ENCODE measurements at places on chromosomes 11 and 22.

DNA sequence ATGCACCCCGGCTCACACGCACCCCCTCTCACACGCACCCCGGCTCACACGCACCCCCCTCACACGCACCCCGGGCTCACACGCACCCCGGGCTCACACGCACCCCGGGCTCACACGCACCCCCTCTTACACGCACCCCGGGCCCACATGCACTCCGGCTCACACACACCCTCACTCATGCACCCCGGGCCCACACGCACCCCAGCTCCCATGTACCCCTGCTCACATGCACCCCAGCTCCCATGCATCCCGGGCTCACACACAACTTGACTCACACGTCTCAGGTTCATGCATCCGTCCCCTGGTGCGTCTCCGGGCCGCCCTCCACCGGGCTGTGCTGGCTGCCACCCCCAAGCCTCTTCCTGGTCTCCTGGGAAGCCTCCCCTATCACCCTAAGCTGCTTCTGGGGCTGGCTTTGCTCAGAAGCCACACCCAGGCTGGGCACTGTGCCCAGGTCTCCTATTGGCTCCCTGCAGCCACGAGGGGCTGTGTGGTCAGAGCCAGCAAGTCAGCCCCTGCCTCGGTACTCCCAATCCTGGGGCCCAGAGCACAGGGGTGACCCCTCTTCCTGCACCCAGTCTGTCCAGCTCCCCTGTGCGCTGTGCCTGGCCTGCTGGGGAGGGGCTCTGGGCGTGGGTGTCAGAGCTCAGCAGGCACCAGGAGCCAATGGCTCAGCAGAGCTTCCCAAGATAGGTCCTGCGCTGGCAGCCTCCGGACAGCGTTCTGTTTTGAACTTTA, 16.9 kb downstream of the TSPAN4 start:
- peak; percentile 73 for DNase-seq

- DNase-seq = no peak
Observed at GRCh38 chr11:92130421-92130831, 94.2 kb upstream of the FAT3 start.

DNA sequence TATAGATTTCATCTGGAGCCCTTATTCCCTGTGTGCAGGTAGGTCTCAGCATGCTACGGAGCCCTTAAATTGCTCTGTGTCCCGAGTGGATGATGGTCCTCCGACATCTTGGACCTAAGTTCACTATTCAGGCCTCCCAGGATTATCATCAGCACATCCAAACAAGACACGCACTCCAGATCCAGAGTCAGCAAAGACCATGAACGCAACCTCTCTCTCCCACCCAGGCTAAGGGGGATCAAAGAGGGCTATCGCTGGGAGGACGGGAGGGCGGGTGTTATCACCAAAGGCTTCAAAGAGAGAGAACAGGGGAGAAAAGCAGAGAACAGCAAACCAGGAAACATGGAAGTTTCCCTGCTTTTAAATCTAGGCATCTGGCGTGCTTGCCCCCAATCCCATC, 659.4 kb downstream of the TBC1D22A start:
- no peak for DNase-seq

DNA sequence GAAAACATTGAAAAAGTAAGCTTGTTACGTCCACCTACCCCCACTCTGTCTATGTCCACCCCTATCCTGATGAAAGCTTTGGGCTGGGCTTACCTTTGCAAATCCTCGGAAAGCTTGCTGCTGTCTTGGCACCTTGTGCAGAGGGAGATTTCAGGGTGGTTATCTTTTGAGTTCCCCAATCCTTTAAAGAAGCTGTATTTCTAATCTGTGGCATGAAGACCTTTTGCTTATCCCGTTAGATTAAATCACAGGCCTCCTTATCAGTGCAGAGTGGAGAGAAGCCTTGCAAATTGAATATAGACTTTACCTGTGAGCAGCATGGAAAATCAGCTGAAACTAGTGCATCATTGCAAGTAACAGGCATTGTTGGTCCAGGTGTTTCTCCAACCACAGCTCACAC, 580.6 kb upstream of the ANO5 start:
- DNase-seq = no peak

GRCh38 chr11:44855493-44855849, 95.2 kb downstream of the TP53I11 start:
- DNase-seq = no peak

DNA sequence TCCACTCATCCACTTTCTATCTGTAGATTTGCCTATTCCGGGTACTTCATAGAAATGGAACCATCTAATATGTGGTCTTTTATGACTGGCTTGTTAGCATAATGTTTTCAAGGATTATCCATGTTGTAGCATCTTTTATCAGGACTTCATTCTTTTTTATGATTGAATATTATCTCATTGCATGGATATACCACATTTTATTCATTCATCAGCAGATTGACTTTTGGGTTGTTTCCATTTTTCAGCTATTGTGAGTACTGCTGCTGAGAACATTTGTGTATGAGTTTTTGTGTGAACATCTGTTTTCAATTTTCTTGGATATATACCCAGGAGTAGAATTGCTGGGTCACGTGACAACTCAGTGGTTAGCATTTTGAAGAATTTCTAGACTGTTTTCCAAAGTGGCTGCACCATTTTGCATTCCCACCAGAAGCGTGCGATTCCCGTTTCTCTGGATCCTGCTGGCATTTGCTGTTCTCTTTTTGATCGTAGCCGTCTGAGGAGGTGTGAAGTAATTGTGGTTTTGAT, 8.9 kb downstream of the DERL3 start:
- DNase-seq = no peak

- DNase-seq = no peak
Observed at GRCh38 chr11:94472916-94473799, 20.5 kb downstream of the MRE11 start.

GRCh38 chr11:73528483-73529203, 69.3 kb downstream of the FAM168A start:
- DNase-seq = no peak

Measured in NCI-H2107 (cell line).